Inflammatory macrophage treated with lipopolysaccharide for 4 hours (primary cell): ENCODE measurements at places on chromosomes 1 and 21.

- DNase-seq = no peak
These were observed 47.7 kb upstream of the PPM1J start for GRCh38 chr1:112762541-112763500.

DNA sequence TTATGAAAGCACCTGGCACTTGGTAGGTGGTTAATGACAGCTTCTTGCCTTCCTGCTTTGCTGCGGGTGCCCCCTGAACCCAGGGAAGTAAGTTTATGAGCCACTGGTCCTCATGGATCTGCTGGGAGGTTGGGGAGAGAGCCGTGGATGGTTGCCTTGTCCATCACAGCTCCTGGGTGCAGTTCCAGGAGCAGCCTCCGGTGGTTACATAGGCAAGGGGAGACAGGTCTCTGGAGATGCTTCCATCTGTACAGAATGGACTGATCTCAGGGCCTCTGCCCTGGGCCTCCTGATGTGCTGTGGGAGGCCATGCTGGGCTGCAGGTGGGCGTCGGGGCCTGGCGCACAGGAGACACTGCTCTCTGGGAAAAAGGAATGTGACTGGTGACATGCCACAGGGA lies 31.6 kb upstream of the ARHGEF10L start:
- DNase-seq = no peak

- DNase-seq = no peak
These were observed 3.0 kb downstream of the NFIA start for GRCh38 chr1:61085206-61085982.

DNA sequence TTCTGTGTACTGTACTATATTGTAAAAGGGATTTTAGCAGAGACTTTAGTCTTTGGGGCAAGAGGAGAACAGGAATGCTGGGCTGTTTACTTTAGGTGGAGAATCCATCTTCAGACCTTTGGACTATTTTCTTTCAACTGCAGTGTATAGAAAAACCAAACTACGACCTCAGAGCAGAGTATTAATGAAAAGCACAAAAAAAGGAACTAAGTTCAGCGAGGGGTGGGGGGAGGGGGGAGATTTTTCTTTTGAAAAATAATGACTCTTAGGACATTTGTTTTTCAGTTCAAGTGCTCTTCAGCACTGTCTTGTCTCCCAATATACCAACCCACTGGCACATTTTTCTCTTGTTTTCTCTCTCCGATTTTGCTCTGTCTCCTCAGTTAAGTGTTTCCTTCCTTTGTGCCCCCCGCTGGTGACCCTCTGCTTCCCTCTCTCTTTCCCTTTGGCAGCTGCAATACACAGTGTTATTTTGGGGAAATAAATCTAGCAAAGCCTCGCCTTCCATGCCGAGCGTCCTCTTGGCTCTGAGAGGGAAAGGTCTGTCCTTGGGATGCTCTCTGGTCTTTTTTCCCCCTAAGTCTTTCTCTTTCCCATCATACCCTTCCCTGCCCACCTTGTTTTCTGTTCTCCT lies 44.8 kb downstream of the ACP6 start:
- DNase-seq = no peak

- no peak for DNase-seq
These were observed 185.8 kb downstream of the NRIP1 start for GRCh38 chr21:14878971-14879370.

DNA sequence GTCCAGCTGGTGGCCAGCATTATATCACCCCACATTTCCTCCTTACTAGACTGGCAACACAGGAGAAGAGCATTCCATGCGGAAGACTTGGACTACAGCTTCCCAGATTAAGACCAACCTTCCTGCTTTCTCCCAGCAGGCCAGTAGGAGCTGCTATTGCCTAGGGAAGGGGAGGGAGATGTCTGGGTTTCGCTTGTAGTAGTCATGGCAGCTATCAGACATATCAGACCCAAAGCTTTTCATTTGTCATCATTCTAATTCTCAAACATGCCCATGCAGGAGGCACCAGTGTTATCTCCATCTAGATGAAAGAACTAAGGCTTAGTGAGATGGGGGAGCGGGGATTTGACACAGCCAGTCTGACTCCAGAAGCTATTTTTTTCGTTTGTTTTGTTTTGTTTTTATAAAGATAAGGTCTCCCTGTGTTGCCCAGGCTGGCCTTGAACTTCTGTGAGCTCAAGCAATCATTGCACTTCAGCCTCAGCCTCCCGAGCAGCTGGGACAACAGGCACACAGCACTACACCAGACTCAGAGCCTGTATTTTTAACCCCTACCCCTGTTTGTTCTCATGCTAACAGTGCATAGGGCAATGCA lies 4.5 kb downstream of the PLA2G2A start:
- peak; percentile 27 for DNase-seq
